Activated CD8-positive, alpha-beta memory T cell treated with anti-CD3 and anti-CD28 coated beads, Interleukin-2, amount 10 ng/mL, durations not matched to agents 7 days and 5 days (primary cell): ENCODE measurements at places on chromosomes 16 and 17. TPM values are rescaled to one million over a fixed set of nuclear protein-coding genes. Genes with fewer than 3 reads are reported as not detected.
A peak's percentile ranks its signal among the peaks of the same experiment; 100 is the strongest.

GRCh38 chr17:31425282-31426040, 34.0 kb downstream of the RAB11FIP4 start:
- no peaks in the 10 kb centered on the region for H3K4me1 ChIP-seq
- no peak overlapping the region for H3K4me3 ChIP-seq
- H3K27me3 ChIP-seq = peaks cover 18% of the 10 kb centered on the region
- no peaks in the 10 kb centered on the region for H3K36me3 ChIP-seq
- no peak overlapping the region for H3K27ac ChIP-seq

DNA sequence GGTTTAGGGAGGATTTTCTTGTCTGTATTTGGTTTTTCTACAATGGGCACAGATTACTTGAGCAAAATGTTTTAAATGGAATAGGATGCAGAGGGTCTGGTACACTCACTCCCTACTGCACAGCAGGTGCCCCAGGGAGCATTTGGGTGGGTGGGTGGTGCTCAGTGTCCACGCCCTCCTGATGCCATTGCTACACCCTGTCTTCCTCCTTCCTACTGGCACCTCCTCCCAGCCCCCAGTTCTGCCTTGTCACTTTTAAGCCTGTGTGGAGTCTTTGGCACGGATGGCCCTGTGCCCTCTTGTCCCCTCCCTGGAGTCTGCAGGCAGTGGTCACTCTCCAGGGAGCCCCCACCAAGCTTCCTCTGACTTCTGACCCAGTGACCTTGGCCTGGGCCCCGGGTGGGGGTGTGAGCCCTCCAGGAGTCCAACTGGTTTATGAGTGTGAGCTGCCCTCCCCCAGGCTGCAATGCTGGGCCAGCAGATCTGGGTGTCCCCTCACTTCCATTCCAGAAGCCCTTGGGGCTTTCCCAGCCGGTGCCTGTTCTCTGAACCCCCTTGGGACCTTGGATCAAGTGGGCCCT, 15.5 kb downstream of the LLGL2 start:
- no peak overlapping the region for H3K4me3 ChIP-seq
- peaks cover 3% of the 10 kb centered on the region for H3K4me1 ChIP-seq
- H3K27ac ChIP-seq = no peak overlapping the region
- DNase-seq = no peak
- H3K27me3 ChIP-seq = no peaks in the 10 kb centered on the region

GRCh38 chr16:87052506-87052905, 264.7 kb downstream of the C16orf95 start:
- no peak overlapping the region for H3K4me3 ChIP-seq
- H3K27ac ChIP-seq = no peak overlapping the region
- H3K36me3 ChIP-seq = no peaks in the 10 kb centered on the region

The TSNAXIP1 gene
- total RNA-seq = 0.12 TPM

The ATF7IP2 gene
- 18.7 TPM for total RNA-seq

- H3K4me1 ChIP-seq = no peaks in the 10 kb centered on the region
- no peaks in the 10 kb centered on the region for H3K27me3 ChIP-seq
- no peak overlapping the region for H3K27ac ChIP-seq
- DNase-seq = no peak
Observed at GRCh38 chr17:52841971-52842370, 683.5 kb upstream of the CA10 start.

GRCh38 chr17:73589363-73589980, 54.8 kb downstream of the SDK2 start:
- DNase-seq = no peak
- no peak overlapping the region for H3K27ac ChIP-seq
- peaks cover 53% of the 10 kb centered on the region for H3K4me1 ChIP-seq
- H3K4me3 ChIP-seq = no peak overlapping the region
- no peaks in the 10 kb centered on the region for H3K36me3 ChIP-seq

DNA sequence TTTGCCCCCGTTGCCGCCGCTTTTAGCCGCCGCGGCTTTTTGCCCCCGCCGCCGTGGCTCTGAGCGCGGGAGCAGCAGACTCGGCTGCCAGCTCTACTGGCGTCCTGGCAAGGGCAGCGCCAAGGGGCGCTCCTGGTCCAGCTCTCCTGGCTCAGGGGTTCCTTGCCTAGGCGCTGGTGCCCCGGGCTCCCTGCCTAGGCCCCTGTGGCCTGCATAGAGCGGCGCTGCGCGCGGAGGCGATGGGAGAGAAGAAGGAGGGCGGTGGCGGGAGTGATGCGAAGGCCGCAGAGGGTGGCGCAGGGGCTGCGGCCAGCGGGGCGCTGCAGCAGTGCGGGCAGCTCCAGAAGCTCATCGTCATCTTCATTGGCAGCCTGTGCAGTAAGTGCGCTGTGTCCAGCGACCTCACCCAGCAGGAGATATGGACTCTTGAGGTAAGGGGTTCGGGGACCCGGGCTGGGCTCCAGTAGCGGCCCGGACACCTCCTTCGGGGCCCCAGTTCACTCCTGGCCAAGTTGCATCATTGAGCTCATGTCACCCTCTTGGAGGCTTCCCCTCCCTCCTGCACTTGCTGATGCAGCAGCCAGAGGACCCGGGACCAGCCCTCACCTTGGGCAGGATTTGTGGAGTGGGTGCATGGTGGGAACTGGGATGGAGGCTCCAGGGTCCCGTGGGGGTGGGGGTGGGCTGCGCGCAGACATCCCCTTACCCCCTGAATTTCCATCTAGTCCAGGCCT, 1344.4 kb downstream of the TP53TG3F start:
- H3K27ac ChIP-seq = no peak overlapping the region
- H3K27me3 ChIP-seq = no peaks in the 10 kb centered on the region
- no peak overlapping the region for H3K4me3 ChIP-seq
- H3K36me3 ChIP-seq = no peaks in the 10 kb centered on the region
- DNase-seq = no peak

DNA sequence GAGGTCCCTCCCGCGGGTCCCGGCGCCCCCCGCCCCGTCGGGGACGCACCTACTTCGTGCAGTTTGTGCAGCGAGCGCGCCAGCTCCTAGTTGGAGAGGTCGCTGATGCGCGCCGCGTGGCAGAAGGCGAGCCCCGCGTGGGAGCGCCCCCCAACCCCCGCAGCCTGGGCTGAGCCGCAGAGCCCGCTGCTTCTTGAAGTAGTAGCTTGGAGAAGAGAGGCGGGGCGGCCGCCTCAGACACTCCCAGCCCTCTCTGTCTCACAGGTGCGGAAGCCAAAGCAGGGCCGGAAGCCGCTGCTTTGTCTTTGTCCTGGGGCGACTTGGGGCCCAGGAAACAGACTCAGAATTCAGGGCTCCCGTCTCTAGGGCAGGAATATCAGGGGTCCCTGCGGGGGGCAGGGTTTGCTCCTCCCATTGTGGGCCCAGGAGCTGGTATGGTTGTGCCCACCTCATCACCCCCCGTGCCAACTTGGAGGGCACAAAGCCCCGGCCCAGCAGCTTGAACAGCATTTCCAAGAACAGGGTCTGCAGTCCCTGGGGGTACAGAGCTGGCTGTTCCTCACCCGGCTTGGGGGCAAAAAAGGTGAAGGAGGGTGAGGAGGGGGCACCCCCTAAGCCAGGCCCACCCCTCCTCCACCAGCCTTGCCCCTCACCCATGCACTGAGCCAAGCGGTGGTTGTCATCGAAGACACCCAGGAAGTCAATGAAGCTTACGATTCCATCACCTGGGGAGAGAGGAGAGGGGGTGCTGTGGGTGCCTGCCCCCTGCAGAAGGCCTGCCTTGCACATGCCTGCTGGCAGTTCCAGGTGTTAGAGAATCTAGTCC, 13.5 kb downstream of the SPATA32 start:
- no peaks in the 10 kb centered on the region for H3K27me3 ChIP-seq
- peak overlapping the region; percentile 96 for H3K27ac ChIP-seq
- H3K4me3 ChIP-seq = peak overlapping the region; percentile 82
- DNase-seq = peak; percentile 92

The METTL23 gene
- total RNA-seq = 42.1 TPM

DNA sequence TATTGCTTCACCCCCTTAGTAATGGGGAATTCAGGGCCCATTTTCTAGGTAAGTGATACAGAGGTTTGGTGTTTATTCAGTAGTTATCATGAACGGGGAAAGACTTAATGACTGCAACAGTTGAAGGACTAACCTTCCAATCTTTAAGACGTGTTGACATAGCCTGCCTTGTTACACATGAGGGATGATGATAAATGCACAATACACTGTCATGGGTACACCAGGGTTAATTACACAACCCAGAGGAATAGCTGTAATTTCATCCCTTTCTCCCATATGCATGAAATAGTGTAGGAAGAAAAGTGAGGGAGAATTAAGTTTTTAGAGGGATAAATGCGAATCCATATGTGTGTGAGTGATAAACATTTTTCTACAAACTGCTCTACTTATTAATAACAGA, 10.7 kb downstream of the MYH4 start:
- H3K36me3 ChIP-seq = no peaks in the 10 kb centered on the region
- no peak overlapping the region for H3K27ac ChIP-seq
- no peaks in the 10 kb centered on the region for H3K4me1 ChIP-seq

The CYGB gene
- total RNA-seq = not detected

DNA sequence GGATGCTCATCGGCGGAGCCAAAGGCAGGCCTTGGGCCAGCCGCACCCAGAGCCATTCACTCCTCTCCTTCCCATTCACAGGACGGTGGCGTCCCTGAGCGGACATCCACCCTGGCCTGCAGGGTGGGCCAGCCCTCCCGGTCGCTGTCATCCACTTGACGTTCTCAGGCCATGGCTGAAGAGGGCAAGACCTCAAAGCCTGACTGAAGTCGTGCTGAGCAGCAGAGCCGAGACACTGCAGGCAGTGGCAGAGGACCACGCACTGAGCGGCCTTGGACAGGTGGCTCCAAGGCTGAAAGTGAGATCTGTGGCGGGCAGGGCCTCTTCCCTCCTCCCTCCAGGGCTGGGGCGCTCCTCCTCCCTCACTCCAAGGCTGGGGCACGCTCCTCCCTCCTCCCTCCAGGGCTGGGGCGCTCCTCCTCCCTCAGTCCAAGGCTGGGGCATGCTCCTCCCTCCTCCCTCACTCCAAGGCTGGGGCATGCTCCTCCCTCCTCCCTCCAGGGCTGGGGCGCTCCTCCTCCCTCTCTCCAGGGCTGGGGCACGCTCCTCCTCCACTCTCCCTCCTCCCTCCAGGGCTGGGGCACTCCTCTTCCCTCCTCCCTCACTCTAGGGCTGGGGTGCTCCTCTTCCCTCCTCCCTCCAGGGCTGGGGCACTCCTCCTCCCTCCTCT, 24.1 kb downstream of the GNPTG start:
- no peak overlapping the region for H3K4me3 ChIP-seq
- no peak for DNase-seq
- no peaks in the 10 kb centered on the region for H3K27me3 ChIP-seq
- no peak overlapping the region for H3K27ac ChIP-seq
- H3K36me3 ChIP-seq = no peaks in the 10 kb centered on the region
- peaks cover 18% of the 10 kb centered on the region for H3K4me1 ChIP-seq

GRCh38 chr17:19708431-19709175, 7.8 kb downstream of the SLC47A2 start:
- H3K27ac ChIP-seq = no peak overlapping the region
- no peak overlapping the region for H3K4me3 ChIP-seq
- no peaks in the 10 kb centered on the region for H3K4me1 ChIP-seq
- peak; percentile 32 for DNase-seq

GRCh38 chr16:76276745-76277438, at the start of gene CNTNAP4:
Gene CNTNAP4 (plus strand): TSS chr16:76277401. CDS start chr16:76277663, 262 bp downstream.
- no peaks in the 10 kb centered on the region for H3K36me3 ChIP-seq
- DNase-seq = no peak
- H3K4me3 ChIP-seq = no peak within 1 kb of the TSS
- H3K27me3 ChIP-seq = no peaks in the 10 kb centered on the region
- H3K4me1 ChIP-seq = no peaks in the 10 kb centered on the region

- peak overlapping the region; percentile 97 for H3K27ac ChIP-seq
- peaks cover 87% of the 10 kb centered on the region for H3K4me1 ChIP-seq
- no peak for DNase-seq
- H3K4me3 ChIP-seq = peak overlapping the region; percentile 94
Observed at GRCh38 chr17:40321961-40322357, 13.0 kb downstream of the RARA start.

- peak; percentile 84 for DNase-seq
- no peak overlapping the region for H3K4me3 ChIP-seq
- no peak overlapping the region for H3K27ac ChIP-seq
- peaks cover 5% of the 10 kb centered on the region for H3K27me3 ChIP-seq
Observed at GRCh38 chr16:4288148-4288921, 15.5 kb upstream of the TFAP4 start.

The ZNF18 gene
- total RNA-seq = 9.3 TPM

- H3K4me3 ChIP-seq = no peak overlapping the region
- no peak for DNase-seq
- no peak overlapping the region for H3K27ac ChIP-seq
- H3K4me1 ChIP-seq = peaks cover 3% of the 10 kb centered on the region
- peaks cover 9% of the 10 kb centered on the region for H3K36me3 ChIP-seq
Observed at GRCh38 chr16:28616636-28617035, 6.8 kb upstream of the SULT1A1 start.

The MMP28 gene
- not detected for total RNA-seq

GRCh38 chr16:84730406-84731106, 30.8 kb downstream of the USP10 start:
- H3K27ac ChIP-seq = peak overlapping the region; percentile 64
- no peak overlapping the region for H3K4me3 ChIP-seq
- no peaks in the 10 kb centered on the region for H3K27me3 ChIP-seq
- peaks cover 9% of the 10 kb centered on the region for H3K36me3 ChIP-seq
- DNase-seq = peak; percentile 63

DNA sequence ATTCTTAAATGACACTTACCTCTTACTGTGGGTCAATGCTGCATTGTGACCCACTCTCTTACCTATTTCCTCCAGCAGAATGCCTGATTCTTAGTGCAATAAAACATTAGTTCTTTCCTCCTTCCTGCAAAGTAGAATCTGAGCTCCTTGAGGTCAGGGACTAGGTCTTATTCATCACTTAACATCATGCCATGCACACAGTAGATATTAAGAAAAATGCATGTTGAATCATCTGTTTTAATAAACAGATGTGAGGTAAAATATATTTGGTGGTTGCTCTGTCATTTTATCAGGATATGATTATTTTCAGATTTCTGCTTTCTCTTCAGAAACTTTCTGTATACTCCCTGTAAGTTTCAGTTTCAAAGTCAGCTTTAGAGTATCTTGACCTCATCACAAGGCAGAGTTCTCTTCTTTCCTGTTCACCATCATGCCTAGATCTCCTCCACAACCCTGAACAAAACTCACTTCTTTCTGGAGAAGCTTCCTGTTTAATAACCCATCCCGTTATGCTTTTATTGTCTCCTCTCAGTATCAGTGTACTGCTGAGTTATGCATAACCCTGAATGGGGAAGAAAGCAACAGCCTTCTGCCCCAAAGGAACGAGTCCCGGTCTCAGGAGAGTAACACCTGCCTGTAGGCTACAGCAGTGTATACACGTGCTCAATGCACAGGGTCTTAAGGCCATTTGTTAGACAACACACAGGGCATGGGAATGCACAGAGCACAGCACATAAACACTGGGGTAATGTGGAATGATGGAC, 30.3 kb upstream of the SUPT4H1 start:
- H3K27ac ChIP-seq = peak overlapping the region; percentile 54
- DNase-seq = no peak
- H3K27me3 ChIP-seq = no peaks in the 10 kb centered on the region
- peak overlapping the region; percentile 13 for H3K4me3 ChIP-seq
- peaks cover 2% of the 10 kb centered on the region for H3K36me3 ChIP-seq

GRCh38 chr16:31477220-31478216, 5.4 kb upstream of the SLC5A2 start:
- DNase-seq = peak; percentile 60
- H3K27ac ChIP-seq = no peak overlapping the region
- H3K4me3 ChIP-seq = peak overlapping the region; percentile 74
- H3K36me3 ChIP-seq = no peaks in the 10 kb centered on the region
